ENCODE measurements at places on chromosomes 6 and 20. TPM values are rescaled to one million over a fixed set of nuclear protein-coding genes. Genes with fewer than 3 reads are reported as not detected.

Gene MOG
- total RNA-seq = not detected

- no peak for DNase-seq
Measured at GRCh38 chr20:57805747-57806146, 95.9 kb upstream of the PMEPA1 start.

Gene RBBP8NL
- total RNA-seq = 0.14 TPM

DNA sequence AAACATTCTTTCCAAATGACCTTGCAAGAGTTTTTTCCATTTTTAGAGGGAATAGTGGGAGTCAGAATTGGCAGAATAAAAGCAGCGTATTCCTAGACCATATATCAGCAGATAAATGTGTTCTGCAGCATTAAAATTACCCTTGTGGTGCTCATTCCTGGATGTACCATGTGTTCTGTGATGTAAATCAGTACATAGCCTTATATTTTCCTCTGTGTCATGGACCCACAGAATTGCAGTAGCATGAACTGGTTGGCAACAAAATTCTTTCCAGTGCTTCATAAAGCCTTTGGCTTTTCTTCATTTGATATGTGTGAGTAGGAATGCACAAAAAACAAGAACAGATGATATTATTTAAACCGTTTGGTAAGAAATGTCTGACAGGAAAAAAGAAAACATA is 32.5 kb downstream of the ANKEF1 start:
- no peak for DNase-seq

Gene WTAP
- 88.4 TPM for total RNA-seq

DNA sequence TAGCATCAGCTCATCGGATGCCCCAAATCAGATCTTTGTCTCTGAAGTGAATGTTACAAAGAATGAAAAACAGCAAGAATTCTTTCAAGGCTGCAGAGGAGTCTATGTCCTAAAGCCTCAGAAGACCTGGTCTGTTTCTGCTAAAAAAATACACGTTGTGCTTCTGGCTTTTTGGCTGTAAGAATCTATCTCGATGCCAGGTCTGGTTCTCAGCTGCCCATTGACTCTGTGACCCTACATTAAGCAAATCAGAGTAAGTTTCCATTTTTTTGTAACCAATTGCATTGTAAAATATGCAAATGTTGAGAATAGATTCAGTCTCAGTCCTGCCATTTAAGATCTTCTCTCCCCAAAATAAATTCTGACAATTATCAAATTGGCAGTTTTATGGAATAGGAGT is 705.4 kb downstream of the RFPL4B start:
- no peak for DNase-seq

- DNase-seq = no peak
Measured at GRCh38 chr6:132952031-132952867, 137.9 kb downstream of the RPS12 start.

GRCh38 chr6:143811501-143812157 is 31.5 kb upstream of the LTV1 start:
- no peak for DNase-seq

Gene SLC26A8
- under 0.01 TPM for total RNA-seq

Gene TMEM151B
- total RNA-seq = not detected

Gene LCA5
- 4.8 TPM for total RNA-seq

Gene MRPS26
- total RNA-seq = 54.7 TPM
